Activated gamma-delta T cell treated with anti-CD3 and anti-CD28 coated beads, Interleukin-2, amount 50 U/mL, for 16 hours (primary cell): ENCODE measurements at places on chromosomes 16 and 17.

GRCh38 chr16:23691483-23692189 is 12.9 kb downstream of the PLK1 start:
- no peak for DNase-seq

DNA sequence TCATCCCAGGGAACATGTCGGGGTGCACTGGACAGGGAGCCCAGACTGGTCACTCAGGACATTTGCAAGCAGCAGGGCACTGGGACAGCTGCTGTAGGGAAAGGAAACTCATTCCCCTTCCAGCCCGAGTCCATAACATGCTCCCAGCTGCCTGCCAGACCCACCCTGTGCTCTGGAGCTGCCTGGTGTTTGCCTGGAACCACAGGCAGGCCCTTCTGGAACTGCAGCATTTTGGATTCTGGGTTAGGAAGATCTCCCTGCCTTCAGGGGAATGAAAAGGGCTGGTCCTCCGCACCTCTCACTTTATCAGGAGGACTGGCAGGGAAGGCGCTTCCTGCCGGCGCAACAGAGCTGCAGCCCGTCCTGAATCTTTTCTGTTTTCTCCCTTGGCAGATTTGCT is 41.2 kb downstream of the MEAK7 start:
- DNase-seq: no peak

GRCh38 chr16:26019381-26020242 is 327.9 kb downstream of the HS3ST4 start:
- DNase-seq: no peak

DNA sequence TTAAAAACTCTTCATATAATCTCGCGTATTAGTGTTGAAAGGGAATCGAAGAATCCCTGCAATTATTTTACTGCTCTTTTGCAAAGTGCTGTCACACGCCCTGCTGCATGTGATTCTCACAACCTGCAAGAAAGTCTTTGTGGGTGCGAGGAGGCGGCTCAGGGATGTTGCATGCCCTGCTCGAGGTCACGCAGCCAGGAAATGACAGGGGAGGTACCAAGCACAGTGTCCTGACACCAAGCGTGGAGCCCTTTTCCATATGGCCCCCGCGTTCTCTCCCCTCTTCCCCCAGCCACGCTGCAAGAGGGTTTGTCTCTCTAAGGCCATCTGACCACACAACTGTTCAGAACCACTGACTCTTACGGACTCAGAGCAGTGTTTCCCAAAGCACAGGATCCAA is 37.6 kb downstream of the OR3A1 start:
- no peak for DNase-seq

DNA sequence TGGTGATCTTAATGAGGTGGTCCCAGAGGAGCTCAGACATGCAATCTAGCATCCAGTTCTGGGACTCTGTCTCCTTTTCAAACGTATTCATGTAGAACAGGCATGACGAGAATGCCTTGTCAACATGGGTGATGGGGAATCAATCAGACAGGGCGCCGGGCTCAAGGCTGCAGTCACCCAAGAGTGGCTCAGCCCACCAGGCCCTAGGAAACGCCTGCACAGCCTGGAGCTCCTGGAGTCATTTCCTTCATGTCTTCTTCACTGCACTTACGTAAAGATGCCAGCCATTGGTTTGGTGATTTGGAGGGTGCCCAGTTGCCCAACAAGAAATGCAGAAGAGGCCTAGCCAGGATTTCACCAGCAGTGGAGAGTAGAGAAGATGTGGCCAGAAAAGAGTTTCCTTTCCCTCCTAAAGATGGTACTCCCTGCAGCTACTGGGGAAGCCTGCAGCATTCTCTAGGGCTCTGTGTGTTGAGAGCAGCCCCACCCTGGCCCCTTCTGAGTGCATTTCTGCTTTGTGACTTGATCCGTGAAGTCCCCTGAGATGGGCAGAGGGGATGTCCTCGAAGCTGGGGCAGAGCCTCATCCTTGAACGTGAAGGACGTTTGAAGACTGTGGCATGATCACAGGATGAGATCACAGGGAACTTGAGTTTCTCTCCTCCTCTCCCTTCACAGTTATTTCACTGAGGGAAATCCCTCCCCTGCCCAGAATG is 24.0 kb upstream of the STH start:
- DNase-seq: no peak

DNA sequence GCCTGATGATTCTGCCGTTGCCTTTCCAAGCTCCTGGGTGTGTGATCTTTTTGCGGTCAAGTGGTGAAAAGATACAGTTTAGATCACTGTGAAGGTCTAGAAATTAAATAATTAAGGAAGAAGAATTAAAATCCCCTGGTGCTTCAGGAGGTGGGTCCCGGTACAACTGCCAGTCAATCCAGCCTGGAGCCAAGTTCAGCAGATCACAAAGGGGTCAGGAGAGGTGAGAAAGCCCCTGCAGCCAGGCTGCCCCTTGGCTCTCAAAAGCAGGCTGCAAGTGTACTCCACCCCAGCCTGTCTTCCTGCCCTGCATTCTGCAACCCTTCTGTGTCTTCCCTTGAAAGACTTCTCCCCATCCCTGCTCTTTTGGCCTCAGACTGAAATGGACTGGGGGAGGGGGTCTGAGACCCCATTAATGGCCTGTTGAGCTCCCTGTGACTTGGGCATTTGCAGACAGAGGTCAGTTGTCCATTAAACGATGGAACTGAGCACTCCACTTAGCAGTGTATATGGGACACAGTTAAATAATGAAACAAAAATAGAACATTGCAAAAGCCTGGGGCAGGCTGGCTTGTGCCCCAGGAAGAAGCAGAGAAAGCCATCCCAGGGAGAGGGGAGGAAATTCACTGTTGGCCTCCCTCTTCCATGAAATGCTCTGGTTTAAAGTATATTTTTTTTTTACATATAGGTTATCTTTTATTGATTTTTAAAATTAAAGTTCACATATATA is 15.1 kb downstream of the CACNG5 start:
- no peak for DNase-seq

- no peak for DNase-seq
These were observed 181.5 kb upstream of the MON1B start for GRCh38 chr16:77009453-77009852.

- DNase-seq: no peak
These were observed 377 bp upstream of the CRHR1 start for GRCh38 chr17:45783593-45784292.

DNA sequence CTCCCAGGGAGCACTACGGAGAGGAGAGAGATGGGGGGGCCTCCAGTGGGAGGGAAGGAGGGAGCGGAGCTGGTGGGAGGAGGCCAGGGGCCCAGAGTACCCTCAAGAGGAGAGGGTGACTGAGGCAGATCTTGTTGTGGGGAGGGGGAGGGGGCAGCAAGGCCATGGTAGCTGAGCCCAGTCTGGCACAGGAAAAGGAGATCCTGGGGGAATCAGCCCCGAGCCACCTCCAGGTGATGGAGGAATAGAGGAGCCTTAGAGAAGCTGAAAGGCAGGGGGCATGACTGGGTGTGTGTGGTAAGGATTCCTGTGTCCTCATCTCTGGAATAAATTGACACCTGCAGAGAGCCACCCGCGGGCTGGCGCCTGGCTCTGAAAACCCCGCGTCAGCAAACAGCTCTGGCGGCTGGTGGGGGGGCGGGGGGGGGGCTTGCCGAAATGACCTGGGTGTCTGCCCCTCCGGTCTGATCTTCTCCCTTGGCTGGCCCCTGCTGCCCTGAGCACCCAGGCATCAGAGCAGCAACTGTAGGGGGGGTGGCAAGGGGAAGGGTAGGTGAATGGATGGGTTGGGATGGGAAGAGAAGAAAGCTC is 1.3 kb upstream of the NLGN2 start:
- DNase-seq: no peak

GRCh38 chr17:49061524-49061943 is 64.3 kb downstream of the IGF2BP1 start:
- DNase-seq: no peak

DNA sequence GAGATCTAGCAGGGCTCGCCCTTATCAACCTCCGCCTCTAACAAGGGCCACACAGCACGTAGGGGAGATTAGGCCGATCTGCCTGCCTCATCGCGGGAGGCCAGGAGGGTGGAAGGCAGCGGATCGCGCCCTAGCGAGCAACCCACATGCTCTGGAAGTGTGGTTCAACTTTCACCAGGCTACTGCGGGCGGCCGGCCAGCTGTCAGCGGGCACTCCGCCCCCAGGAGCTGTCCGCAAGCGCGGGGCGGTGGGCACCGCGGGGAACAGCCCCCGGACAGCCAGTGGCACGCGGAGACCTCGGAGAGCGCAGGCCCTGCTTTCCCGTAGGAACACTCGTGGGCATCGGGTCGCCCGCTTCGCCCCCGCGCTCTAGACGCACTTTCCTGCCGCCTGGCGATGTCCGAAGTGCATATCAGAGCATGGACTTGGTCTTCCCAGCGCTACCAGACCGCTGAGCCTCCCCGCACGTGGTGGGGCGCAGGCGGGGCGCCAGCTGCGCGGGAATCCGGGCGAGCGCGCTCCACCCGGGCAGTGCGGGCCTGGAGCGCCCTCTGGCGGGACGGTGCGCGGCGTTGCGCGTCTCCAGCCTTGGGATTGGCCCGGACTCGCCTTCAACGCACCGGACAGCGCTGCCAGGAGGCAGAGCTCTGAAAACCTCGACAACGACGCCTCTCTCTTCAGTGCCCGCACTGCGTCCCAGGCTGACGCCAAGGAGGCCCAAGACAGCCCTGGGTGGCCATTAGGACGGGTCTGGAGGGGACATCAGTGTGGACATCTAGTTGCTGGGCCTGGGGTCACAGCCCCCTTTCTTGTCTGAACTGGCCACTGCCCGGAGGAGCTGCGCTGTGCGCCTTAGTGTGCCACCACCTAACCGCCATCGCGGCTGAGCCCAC is 3.6 kb upstream of the ZNHIT3 start:
- DNase-seq: peak; percentile 66

GRCh38 chr17:61457226-61457983 is 5.2 kb downstream of the TBX4 start:
- no peak for DNase-seq

GRCh38 chr16:88469615-88470395 is 16.7 kb downstream of the ZFPM1 start:
- peak; percentile 48 for DNase-seq

DNA sequence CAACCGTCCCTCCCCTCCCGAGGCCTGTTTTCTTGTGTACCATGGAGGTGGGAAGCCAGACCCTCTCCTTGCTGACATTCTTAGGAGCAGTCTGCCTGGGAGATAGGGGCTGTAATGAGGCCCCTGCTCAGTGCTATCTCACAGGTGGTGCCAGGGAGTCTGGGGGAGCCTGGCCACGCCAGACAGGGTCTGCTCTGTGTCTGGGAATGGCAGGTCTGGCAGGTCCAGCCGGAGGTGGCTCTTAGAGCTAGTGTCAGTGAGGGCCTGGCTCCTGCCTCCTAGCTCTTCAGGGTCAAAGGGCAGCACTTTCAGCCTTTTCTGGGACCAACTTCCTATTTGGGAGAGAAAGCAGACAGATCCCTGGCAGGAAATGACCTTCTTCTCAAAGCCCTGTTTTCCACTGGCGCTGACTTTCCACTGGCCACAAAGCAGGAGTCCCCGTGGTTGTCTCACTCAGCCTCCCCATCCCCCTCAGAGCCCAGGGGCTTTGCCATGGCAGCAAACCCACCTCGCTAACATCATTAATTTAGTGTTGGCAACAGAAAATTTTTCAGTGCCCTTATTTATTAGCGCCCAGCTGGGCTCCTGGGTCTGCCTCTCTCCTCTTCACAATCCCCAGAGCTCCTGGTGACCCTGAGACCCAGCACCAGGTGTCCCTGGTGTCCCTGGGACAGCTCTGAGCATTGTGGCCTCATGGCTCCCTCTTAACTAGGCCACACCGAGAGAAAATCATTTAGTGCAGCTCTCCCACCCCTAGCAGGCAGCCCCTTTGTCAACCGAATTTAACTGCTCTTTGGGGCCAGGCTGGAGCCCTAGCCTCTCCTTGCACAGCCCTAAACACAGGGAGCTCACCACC is 24.0 kb upstream of the DOK4 start:
- DNase-seq: no peak

DNA sequence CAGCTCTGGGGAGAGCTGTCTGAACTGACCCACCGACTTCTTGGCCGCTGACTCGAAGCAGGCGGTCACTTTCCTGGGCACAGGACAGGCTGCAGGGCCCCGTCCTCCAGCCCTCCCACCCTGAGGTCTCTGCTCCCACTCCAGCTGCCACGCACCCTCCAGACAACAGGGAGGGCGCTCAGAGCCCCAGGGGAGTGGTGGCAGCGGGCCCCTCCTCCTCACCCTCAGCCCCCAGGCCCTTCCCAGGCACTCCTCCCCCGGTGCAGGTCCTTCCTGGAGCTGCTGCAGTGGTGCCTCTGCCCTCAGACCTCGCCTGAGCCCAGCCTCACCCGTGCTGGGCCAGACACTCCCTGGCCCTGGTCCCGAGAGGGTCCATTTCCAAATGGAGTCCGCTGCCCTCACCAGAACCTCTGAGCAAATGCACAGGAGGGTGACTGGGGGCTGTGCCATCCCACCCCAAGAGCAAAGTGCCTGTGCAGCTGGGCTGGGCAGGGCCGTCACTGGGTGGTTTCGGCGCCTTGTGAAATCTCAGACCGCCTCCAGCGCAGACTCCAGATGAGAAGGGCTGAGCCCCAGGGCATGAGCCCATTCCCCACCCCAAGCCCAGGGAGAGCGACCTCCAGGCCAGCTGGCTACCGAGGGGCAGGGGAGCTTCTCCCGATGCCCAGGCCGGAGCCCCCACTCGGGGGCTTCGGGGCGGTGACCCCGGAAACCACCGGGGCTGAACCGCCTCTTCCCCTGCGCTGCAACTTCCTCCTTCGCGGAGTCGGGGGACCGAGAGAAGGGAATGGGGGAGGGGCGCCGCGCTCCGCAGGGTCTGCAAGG is 717 bp downstream of the CYBA start:
- DNase-seq: no peak

DNA sequence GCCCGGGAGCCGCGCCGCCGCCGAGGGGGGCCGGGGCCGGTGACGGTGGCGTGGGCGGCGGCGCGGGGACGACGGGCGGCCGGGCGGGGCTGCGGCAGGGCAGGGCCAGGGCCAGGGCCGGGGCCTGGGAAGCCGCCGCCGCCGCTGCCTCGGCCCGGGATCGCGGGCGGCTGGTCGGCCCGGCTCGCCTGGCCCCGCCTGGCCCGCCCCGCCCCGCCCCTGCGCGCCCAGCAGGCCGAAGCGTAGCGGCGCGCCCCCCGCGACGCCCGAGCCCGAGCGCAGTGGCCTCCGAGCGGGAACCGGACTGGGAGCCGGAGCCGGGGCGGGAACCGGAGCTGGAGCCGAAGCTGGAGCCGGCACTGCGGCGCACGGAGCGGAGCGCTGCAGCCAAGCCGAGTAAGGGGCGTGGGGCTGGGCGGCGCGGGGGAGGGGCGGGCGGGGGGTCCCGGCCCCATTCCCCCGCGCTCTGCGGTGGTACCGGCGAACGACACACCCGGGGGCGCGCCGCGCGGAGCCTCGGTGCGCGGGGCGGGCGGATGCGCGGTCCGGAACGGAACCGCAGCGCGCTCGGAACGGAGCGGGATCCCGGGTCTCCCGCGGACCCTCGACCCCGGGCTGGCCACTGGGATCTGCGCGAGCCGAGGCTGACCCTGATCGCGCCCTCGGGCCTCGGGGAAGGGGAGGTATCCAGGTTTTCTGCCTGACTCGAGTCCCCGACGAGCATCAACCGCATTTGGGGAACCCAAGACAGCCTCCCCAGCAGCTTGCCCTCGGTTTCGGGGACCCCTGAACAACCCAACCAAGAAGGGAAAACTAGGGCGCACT is at the start of gene BEAN1:
TSS of gene BEAN1 (plus strand) at position 260 of the 825 bp plus-strand sequence. CDS start 10,382 bp downstream, outside the sequence.
- DNase-seq: no peak

- peak; percentile 12 for DNase-seq
These were observed 77.7 kb downstream of the GAS7 start for GRCh38 chr17:10120749-10121148.

GRCh38 chr16:49884033-49885015 is 28.4 kb upstream of the ZNF423 start:
- no peak for DNase-seq

GRCh38 chr16:27867122-27868110 is 196.1 kb downstream of the GSG1L start:
- DNase-seq: no peak
